ENCODE measurements at places on chromosomes 1 and 21. TPM values are rescaled to one million over a fixed set of nuclear protein-coding genes. Genes with fewer than 3 reads are reported as not detected.
A peak's percentile ranks its signal among the peaks of the same experiment; 100 is the strongest.

DNA sequence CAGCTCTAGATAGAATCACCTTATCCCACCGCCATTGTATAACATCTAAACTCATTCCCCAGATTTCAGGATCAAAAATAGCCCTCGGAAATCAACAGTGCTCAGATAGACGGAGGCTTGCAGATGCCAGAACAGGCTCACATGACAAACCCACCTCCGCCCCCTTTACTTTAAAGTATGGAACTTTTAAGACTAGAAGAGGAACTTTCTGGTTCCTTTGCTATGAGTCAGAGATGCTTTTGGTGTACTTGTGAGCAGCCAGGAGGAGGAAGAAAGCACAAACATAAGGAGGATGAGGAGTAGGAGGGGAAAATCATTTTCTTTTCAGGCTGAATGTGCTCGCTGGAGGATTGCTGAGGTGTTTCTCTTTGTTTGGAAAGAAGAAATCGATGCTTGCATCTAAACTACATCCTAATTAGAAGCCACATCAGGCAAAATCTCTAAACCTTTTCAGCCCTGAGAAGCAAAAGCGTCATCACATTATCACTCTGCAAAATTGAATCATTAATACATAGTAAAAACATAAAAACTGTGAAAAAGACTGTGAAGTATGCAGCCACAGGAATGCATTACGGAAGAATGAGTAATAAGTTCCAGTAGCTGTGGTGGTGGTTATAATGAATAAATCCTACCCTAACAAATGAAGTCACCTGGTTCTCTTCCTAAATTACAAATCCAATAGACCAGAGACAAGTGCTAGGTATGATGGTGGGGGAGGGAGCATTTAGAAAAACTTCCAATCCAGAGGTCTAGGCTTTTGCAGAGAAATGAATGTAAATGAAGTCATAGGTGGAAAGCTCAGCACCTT is 251.3 kb downstream of the KCNH1 start:
- peak overlapping the region; percentile 63 for H3K27ac ChIP-seq
- no peak for DNase-seq
- peaks cover 19% of the 10 kb centered on the region for H3K27me3 ChIP-seq
- H3K4me3 ChIP-seq: peak overlapping the region; percentile 48

DNA sequence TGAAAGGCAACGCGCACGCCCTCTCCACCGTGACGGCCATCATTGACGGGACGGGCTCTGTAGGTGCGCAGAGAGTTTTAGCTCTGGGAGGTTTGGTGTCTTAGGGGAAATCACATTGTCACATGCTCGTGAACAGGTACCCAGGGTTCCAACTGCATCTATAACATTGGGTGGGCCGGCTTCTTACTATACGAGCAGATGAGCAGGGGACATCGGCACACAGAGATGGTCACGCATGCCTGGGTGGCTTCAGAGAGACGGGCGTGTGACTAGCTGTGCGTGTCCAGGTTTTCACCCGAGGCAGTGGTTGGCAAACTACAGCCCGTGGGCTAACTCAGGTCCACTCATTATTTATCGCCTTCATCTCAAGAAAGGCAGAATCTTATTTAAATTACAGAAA is 54.7 kb downstream of the SLC37A1 start:
- no peaks in the 10 kb centered on the region for H3K27me3 ChIP-seq
- H3K36me3 ChIP-seq: no peaks in the 10 kb centered on the region
- no peak for DNase-seq
- no peak overlapping the region for H3K4me3 ChIP-seq
- no peak overlapping the region for H3K27ac ChIP-seq
- H3K4me1 ChIP-seq: no peaks in the 10 kb centered on the region

GRCh38 chr1:24385160-24385940 is 28.2 kb downstream of the STPG1 start:
- no peaks in the 10 kb centered on the region for H3K27me3 ChIP-seq
- peaks cover 39% of the 10 kb centered on the region for H3K4me1 ChIP-seq
- H3K4me3 ChIP-seq: peak overlapping the region; percentile 73
- DNase-seq: peak; percentile 55
- H3K27ac ChIP-seq: peak overlapping the region; percentile 71

DNA sequence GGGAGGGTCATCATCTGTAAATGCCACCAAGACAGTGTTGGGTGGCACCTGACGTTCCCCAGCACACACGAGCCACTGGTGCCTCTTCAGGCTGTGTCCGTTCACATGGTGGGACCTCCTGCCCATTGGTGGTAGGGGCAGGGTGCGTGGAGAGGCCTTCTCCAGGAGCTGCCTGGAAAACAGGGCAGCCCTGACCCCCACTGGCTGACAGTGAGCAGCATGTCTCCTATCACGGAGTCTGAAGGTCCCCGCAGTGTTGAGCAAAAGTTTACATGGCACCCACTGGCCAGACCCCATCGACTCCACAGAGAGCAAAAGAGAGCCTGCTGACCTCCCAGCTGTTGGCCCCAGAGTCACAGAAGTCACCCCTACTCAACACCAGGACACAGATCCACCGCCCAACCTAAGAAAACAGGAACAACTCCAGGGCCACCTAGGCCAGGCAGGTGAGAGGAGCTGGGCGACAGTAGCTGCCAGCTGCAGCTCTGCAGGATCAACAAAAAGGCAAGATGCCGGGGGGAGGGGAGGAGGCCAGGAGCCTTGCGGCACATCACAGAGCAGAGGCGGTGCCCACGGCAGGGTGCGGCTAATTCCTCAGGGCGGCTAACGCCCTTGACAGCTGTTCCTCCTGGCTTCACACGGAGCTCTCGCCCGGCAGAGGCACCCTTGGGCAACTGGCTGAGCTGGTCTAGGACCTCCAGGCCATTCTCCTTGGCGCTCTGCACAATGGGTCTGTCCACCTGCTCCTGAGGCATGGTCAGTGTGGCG is 14.4 kb upstream of the IFI6 start:
- peaks cover 19% of the 10 kb centered on the region for H3K4me1 ChIP-seq
- H3K36me3 ChIP-seq: peaks cover 3% of the 10 kb centered on the region
- no peak for DNase-seq

Gene SH3BGR
- 2.4 TPM for total RNA-seq

GRCh38 chr1:153404086-153404635 is 12.2 kb upstream of the S100A7A start:
- no peak overlapping the region for H3K4me3 ChIP-seq
- no peak overlapping the region for H3K27ac ChIP-seq
- H3K36me3 ChIP-seq: no peaks in the 10 kb centered on the region
- no peak for DNase-seq
- H3K4me1 ChIP-seq: peaks cover 7% of the 10 kb centered on the region

Measured in activated T-cell treated with anti-CD3 and anti-CD28 coated beads, Interleukin-2, amount 50 U/mL, for 72 hours (primary cell).